ENCODE measurements at places on chromosomes 5 and 9.

DNA sequence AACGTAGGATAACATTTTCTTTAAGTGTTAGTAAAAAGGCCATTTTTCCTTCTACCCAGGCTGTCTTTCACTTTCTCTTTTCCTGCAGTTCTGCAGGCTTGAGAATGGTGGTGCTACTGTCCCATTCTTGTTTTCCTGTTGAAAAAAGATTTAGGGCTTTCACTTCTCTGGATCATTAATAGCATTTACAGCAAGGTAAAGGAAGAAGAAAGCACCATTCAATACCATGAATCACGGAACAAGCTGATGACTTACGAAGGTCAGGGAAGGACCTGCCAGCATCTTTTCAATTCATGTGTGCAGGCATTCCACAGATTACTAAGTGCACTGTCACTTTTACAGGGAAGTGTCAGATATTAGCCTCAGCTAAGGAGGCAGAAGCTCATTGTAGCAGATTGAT, 292.8 kb downstream of the YTHDC2 start:
- DNase-seq: no peak

DNA sequence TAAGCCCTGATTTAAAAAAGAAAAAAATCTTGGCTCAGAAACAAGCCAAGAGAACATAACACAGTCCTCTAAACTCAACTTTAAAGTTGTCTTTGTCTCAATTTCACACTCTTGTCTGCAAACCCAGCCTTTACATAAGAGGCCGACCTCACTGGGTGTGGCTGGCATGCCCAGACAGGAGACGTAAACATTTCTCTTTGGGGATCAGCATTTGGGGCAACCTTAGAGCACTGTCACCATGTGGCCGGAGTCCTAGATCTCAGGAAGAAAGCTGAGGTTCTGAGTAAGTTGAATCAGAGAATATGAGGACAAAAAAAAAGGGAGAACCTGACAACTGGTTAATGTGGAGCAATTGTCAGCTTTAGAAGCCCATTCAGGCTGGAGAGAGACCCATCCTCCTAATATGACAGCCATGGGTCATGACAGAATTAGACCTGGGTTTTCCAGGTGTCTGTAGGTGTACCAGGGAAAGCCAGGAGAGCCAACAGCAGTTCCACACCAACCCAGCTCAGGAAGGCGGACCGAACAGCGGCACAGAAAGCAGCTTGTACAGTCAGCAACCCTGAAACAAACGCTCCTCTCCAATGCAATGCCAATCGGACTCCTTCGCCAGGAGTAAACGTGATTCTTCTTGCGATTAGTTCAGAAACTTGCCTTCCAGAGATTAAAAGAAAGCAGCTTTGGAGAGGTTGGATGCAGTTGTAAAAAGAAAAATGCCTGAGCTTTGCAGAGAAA, 97.9 kb upstream of the MAP3K1 start:
- no peak for DNase-seq

- no peak for DNase-seq
These were observed 54.1 kb upstream of the STK32A start for GRCh38 chr5:147180751-147181150.

- peak; percentile 28 for DNase-seq
These were observed 831.8 kb downstream of the TAF11L14 start for GRCh38 chr5:18465833-18466681.

- peak; percentile 64 for DNase-seq
These were observed 76.9 kb upstream of the HTR4 start for GRCh38 chr5:148730942-148731898.

GRCh38 chr5:8288897-8289516, 420.1 kb downstream of the MTRR start:
- no peak for DNase-seq

GRCh38 chr5:6667648-6668047, 34.4 kb downstream of the SRD5A1 start:
- no peak for DNase-seq

GRCh38 chr5:67197536-67197935, 937 bp upstream of the CD180 start:
- DNase-seq: no peak

DNA sequence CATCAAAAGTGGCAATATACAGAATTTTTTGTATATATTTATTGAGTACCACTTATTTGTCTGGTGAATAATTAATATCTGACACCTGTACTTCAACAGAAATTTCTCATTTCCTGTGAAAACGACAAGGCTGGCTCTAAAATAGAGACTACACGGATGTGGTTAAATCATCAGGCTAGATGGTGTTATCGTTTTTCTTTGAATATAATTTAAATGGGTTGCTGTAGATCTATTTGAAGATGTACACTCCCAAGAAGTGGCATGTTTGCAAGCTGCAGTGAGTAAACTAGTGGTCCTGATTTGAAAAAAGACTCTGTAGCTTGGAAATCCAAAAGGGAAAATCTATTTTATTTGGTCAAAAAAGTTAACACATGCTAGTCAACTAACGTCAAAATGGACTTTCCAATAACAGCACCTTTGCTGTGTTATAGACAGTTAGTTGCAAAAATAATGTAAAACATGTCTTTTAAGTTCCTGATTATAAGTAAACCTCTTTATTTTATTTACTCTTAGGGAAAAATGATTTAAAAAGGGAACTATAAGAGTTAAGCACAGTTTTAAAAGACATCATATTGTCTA, 13.8 kb downstream of the ST8SIA4 start:
- no peak for DNase-seq

- DNase-seq: no peak
These were observed 44.7 kb downstream of the EXOSC2 start for GRCh38 chr9:130738281-130738680.

- no peak for DNase-seq
These were observed 59.6 kb upstream of the IL17B start for GRCh38 chr5:149438711-149439132.

DNA sequence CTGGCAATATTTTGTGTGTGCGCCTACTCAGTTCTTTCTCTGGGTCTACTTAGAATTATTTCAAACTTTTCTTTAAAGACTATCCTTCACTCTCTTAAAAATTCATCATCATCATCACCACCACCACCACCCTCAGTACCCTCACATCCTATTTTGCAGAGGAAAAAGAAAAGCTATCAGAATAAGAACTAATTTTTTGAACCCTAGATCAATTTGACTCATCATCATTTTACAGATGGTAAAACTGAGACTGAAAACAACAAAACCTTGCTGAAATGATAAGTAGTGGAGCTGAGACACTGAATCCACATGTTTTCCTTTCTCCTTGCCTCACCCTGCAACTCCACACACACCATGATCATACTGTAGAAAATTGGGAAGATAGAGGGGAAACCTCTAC, 119.3 kb downstream of the SSBP2 start:
- no peak for DNase-seq

- no peak for DNase-seq
These were observed 8.5 kb downstream of the EXOSC3 start for GRCh38 chr9:37776328-37776727.

DNA sequence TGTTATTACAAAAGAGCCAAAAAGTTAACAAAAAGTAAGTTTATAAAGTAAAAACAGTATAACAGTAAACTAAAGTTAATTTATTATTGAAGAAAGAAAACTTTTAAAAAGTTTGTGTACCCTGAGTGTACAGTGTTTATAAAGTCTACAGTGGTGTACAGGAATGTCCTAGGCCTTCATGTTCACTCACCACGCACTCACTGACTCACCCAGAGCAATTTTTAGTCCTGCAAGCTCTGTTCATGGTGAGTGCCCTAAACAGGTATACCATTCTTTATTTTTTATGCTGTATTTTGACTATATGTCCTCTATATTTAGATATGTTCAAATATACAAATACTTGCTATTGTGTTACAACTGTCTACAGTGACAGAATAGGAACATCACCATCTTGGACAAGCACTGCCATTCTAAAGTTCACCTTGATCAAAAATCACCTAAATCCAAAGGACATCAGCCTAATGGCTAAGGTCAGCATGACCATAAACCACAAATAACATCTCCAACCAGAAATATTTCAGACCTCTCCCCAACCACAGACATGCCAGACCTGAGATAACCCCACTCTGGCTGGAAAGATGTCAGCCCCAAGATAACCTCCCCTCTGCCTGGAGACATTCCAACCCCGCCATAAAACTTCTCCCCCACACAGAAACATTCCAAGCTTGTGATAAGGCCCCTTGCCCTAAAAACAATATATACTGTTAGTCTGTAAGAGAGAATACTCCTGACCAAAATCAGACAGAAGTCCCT, 56.1 kb downstream of the AGXT2 start:
- DNase-seq: no peak

- no peak for DNase-seq
These were observed 950 bp downstream of the NEUROG1 start for GRCh38 chr5:135534609-135535419.

DNA sequence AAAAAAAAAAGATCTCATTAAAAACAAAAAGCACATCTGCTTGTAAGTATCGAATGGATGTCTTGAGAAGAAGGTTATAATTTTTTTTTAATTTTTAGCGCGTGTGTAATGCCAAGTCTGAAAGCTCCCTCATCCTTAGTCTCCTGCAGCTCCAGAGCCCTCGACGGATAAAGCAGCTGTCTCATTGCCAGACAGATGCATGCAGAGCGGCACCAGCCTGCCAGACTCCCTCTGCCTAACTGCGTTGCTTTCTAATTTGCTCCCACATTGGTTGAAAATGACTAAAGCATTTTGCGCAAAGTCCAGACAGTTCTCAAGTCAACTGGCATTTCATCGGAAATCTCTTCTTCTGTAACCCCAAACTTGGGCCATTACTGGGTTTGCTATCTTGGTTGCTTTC, 29.4 kb downstream of the OLFM1 start:
- no peak for DNase-seq

GRCh38 chr5:59346514-59346913, 547.0 kb downstream of the PDE4D start:
- DNase-seq: no peak

DNA sequence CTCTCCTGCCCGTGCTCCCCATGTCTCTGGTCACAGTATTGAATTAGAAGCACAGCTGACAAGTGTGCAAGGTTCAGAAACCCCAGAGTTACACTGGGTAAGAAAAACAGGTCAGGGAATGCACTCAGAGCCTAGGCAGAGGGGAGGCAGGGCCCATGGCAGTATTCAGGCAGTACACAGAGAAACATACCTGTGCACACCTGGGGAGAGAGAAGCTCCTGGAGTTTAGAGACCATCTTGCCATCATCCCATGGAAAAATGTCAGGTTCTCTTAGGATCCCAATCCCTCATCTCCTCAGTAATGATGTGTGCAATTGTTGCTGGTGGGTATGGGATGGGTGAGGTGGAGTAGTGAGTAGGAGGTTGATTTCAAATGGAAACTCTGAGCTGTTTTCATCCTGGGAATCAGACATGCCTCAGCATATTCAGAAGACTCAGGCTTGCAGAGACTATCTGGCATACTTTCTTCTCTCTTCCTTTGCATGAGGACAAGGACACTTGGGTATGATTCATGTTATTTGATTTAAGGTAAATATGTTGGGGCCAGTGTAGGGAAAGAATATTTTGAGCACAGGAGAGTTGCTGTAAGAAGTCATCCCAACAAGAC, 228.5 kb downstream of the ESM1 start:
- DNase-seq: no peak

- DNase-seq: no peak
These were observed 119.1 kb downstream of the MAPKAP1 start for GRCh38 chr9:125587819-125588460.

- no peak for DNase-seq
These were observed 10.5 kb upstream of the EPB41L4B start for GRCh38 chr9:109331353-109331752.

DNA sequence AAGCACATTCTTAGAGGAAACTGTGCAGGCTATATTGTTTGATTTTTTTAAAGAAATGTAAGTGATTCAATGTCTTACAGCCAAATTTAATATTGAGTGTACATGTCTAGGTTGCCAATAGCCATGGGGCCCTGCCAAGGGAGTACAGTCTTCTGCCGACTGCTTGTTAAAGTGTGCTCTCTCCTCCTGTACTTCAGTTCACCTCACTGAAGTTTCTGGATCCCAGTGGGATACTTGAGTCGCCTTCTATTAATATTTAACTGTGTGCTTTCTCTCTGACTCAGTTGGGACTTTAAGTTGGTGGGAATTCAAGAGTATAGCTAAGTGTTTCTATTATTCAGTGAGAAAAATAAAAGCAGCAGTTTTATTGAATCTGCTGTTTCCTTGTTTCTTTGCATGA, 44.5 kb upstream of the C5orf47 start:
- DNase-seq: no peak

- no peak for DNase-seq
These were observed 57.8 kb downstream of the NDUFAF2 start for GRCh38 chr5:61002611-61003355.

- no peak for DNase-seq
These were observed 958 bp upstream of the HSPA5 start for GRCh38 chr9:125241863-125242739.

DNA sequence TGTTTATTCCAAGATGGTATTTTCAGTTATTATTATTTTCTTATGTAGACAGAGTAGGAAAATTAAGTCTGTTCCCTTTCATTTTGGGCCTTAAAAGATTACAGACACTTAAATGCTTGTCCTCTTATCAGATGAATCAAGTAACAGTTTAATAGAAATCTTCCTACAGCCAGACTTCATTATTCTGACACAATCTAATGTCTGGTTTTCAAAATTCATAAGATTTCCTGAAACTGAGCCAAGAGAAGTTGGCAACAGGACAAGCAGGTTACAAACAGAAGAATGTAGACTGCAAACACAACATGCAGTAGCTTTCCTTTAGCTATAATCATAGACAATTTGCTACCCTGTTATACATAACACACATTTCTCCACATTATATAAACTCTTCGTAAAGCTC, 130.5 kb downstream of the FBXL17 start:
- no peak for DNase-seq

- DNase-seq: peak; percentile 32
These were observed 949 bp downstream of the SERINC5 start for GRCh38 chr5:80254767-80255430.

DNA sequence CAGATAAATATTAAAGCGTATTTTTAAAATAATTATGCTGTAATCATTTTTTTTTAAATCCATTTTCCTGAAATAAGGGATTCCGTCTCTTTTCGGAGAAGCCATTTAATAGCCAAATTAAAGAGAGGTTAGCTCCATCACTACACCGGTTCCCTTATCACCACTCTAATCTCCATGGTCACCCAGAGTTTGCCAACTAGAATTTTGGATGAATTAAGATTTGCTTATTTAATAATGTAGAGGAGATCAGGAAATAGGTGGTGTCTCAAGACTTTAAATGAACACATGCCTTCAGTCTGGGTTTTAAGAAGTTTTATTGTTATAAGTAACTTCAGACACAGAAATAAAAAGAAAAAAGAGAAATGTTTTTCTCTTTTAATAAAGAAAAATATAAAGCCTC, 151.7 kb downstream of the TTC39B start:
- no peak for DNase-seq
